ENCODE measurements at places on chromosomes 2 and 18.

DNA sequence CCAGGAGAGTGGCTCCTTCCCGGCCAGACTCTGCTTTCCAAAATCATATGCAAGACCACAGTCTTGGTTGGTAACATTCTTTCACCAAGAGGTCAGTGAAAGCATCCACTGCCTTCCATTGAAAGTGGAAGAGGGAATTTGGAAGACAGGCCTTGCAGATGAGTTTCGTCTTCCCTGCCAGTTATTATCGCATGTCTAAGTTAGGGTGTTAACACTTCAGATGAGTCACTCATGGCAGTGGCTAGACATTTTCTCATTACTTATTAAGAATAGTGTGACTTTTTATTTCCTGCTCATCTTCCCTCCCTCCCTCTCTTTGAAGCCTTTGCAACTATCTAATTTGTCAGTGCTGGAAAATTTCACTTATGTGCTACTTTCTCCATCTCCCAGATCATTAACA is 102.9 kb upstream of the EPB41L3 start:
- DNase-seq, result no peak

DNA sequence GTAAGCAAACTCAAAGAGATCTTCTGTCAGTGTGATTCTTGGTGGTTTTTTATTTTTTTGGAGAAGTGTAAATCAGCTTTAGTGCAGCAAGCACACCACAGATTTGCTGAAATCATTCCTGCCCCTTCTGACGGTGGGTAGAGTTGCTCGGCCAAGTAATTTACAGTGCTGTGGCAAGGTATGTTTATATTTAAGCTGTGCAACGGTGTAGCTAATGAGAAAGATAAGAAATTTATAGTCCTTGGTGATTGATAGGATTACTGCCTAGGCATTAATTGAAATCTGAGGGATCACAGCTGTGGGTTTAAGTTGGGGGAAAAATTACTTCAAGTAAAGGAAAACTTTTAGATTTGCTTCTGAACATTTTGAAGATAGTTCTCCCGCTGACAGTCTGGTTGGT is 286.6 kb downstream of the AGAP1 start:
- DNase-seq, result no peak

GRCh38 chr18:23453680-23454058 is 582 bp downstream of the RIOK3 start:
- no peak for DNase-seq

DNA sequence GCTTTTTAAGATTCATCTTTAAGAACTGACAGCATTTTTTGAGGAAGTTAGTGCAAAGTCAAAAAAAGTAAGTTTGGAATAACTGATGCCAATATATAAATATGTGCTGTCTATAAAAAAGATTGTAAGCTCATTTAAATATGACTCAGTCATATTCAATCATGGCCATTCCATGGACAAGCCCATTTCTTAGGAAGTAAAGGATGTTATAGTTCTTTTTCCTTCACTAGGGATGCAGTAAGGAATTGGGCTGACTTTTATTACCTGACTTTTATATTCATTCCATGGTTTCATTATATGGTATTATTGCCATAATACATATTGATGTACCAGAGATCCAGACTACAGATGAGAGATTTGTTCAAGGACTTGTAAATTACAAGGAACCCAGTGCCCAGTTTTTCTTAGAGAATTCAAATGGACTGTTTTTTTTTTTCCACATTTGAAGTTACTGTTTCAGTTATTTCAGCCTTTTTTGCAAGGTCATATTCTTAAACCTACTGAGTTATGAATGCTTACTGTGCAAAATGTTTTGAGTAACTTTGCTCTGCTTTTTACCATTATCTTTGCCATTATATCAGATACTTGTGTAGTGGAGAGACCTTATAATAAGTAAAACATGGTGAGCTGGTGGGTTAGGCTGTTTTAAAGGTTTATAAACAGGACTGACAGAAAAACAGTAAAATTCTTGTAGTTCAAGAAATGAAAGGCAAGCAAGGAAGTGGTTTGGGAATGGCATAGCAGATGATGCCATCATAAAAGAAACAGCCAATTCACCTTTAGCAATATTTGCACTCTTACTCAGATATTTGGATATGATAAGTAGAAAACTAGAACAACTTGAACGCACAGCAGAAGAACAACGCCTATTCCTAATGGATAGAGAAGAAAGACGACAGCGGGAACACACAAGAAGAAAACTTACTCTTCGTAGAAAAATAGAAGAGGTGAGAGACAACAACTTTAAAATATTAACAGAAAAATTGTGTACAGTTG is 7.6 kb downstream of the FSIP2 start:
- DNase-seq, result no peak

DNA sequence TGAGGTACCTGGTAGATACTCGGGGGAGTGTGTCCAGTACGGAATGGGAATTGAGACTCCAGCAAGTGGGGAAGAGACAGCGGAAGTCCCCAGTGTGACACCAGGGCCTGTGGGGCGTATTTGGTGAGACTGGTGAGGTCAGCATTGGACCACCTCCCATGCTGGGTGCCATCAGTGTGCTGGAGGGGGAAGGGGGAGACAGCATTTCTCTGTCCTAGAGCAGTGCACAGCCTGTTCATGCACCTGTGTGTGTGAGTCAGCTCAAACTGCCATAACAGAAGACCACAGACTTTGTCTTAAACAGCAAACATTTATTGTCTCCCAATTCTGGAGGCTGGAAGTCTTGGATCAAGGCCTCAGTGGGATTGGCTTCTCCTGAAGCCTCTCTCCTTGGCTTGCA is 301.8 kb downstream of the GBX2 start:
- DNase-seq, result no peak

DNA sequence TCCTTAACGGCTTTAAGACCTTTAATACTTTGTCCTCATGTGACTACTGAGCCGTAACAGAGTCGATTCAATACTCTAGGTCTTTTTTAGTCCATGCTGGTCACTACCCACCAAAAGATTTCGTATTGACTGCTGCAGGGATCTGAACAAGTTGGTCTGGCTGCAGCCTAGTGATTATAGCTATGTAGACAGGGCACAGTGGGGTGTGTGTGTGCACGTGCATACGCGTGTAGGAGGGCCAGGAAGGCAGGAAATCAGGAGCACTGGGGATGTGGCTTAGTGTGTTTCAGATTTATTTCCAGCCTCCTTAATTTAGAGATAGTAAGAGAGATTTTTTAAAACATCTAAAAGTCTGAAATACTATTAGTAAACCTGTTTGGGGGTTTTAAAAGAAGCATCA is 161.4 kb downstream of the MYO3B start:
- DNase-seq, result no peak

- DNase-seq, result no peak
Measured at GRCh38 chr2:64745562-64745961, 91.8 kb upstream of the SERTAD2 start.

GRCh38 chr2:92326-92725 is 46.0 kb upstream of the FAM110C start:
- DNase-seq, result no peak

GRCh38 chr2:172745636-172746035 is 10.0 kb downstream of the RAPGEF4 start:
- DNase-seq, result no peak

DNA sequence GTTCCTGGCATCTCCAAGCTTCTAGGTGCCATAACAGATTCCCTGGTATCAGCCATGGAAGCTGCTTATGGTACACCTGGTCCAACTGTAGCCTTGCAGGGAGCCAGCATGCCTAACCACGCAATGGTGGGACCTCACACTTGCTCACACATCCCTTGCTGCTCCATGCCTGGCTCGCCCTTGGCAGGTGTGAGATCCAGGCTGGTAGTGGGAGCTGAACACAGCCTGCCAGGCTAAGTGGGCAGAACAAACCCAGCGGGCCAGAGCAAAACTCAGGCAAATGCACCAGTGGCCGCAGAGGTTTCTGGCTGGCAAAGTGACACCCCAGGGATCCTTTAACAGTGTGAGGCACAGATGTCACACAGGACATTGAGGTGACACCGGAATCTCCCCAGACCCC is 185.8 kb downstream of the NDUFA10 start:
- DNase-seq, result no peak

GRCh38 chr18:78146136-78147085 is 833.2 kb upstream of the SALL3 start:
- DNase-seq, result no peak

DNA sequence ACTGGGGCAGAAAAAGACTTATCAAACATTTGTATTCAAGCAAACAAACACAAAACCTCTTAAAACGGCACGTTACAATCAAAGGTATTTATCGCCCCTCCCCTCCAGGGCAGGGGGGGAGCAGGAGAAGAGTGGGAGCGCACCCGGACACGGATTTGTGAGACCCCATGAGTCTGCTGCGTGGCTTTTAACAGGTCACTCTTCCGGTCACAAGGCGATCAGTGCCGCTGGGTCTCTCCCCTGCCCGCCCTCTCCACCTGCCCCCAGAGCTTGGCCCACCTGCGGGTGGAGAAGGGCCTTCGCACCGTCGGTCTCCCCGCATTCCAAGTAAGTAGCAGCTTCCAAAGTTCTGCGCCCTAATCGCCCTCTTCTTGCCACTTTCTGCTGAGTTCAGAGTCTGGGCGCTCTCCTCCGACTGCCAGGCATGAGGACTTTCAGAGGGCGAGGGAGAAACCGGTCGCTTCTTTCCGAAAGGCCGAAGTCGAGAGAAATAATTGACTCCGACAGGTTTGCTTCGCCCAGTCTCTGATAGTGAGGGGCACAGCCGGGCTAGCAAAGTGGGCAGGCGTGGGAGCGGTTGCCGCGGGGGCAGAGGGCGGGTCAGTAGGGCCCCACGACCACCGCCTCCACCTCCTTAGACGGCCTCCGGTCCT is 800 bp downstream of the RPRM start:
- DNase-seq, result no peak

DNA sequence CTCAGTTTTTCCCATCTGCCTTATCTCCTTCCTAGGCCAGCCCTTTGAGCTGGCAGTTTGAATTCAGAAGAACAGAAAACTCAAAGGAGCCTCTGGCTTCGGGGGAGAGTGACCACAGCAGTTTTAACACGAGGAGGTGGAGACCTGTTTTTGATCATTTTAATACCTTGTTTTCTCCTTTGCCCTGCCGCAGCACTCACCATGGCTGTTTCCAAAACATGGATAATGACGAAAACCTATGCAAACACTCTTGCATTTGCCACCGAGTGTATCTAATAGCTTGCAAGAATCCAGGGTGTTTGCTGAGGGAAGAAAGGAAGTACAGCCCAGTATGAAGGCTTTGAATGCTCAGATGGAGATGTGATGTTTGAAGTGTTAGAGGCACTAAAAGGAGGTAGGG is 167.1 kb downstream of the PRKCE start:
- DNase-seq, result no peak

Measured in activated naive CD4-positive, alpha-beta T cell (primary cell).